Stimulated activated CD8-positive, alpha-beta memory T cell treated with anti-CD3 and anti-CD28 coated beads, Interleukin-7, amount 100 ng/mL, for 4 hours (primary cell): ENCODE measurements at places on chromosomes 2 and 18.

GRCh38 chr2:120540719-120541552, 194.7 kb upstream of the GLI2 start:
- DNase-seq, result no peak

DNA sequence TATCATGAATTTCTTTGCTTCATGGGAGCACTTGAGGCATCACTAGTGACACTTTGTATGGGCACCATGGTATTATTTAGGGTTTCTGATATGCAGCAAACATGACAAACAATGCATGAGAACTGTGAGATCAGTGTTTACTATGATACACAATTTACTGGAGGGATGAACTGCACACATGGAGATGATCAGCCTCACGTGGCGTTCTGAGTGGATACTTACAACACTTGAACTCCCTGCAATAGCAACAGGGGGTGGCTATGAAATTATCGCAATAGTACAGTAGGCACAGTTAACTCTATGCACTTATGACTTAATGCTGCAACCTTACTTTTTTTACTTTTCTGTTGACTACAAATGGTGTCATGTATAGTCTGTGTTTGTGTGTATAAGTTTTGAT, 18.5 kb upstream of the UGT1A8 start:
- DNase-seq, result no peak

DNA sequence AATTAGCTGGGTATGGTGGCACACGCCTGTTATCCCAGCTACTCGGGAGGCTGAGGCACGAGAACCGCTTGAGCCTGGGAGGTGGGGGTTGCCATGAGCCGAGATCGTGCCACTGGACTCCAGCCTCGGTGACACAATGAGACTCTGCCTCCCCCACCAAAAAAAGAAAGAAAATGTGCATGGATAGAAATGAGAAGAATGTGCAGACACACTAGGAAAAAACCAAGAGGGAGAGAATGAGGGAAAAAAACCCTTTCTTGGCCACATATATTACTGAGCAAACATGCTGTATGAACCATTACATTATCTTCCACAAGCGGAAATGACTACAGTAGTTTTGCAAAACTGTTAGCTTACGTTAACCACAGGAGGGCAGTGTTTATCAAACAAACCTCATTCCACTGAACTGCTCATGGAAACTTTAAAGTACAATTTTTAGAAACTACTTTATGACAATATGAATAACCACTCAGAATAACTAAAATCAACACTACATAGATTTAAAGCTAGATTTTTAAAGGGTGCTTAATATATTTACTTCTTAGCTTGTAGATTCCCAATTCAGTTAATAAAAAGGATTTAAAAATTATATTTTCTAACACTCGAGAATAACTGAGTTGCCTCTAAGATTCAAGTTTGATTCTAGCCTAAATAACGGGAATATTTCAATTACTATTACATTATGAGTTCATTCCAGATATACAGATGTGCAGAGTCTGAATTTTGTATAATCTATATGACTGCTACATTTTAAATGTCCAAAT, 26.4 kb downstream of the ASXL2 start:
- DNase-seq, result peak; percentile 25

DNA sequence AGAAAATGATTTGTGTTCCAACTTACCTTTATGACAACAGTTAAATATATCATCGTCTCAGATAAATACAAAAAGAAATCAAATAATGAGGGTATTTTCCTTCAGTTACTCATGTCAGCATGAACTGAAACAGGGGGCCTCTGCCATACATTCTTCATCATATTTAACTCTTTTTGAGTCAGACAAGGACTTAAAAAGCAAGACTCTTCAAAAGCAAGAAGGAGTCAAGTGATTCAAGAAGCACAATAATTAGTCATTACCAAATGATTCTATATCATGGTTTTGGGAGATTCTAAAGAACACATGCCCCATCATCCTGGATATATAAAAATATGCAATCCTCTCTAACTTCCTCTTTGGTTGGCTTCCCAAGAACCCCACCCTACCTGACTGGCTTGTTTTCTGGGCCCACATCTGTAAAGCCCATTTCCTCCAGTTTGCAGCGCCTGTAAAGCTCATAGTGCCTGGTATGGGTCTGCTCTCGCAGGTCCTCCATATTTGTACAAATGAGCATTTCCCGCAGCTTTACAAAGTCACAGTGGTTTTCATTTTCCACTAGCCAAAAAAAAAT, 49.7 kb downstream of the SEPTIN10 start:
- DNase-seq, result no peak

DNA sequence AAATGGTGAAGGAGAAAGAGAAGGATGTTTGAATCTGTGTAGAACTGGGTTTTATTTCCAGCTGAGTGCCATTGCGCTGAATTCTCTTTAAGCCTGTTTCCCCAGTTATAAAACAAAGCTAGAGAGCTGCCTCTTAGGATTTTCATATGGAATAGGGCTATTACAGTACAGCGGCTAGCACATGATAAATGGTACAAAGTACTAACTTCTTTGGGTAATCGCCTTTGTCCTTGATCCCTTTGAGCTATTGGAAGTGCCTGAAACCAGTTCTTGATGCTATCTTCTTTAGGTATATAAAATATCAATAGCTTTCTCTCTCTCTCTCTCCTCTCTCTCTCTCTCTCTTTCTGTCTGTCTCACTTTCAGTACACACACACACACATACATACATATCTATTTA, 71.3 kb downstream of the SOX11 start:
- DNase-seq, result no peak

DNA sequence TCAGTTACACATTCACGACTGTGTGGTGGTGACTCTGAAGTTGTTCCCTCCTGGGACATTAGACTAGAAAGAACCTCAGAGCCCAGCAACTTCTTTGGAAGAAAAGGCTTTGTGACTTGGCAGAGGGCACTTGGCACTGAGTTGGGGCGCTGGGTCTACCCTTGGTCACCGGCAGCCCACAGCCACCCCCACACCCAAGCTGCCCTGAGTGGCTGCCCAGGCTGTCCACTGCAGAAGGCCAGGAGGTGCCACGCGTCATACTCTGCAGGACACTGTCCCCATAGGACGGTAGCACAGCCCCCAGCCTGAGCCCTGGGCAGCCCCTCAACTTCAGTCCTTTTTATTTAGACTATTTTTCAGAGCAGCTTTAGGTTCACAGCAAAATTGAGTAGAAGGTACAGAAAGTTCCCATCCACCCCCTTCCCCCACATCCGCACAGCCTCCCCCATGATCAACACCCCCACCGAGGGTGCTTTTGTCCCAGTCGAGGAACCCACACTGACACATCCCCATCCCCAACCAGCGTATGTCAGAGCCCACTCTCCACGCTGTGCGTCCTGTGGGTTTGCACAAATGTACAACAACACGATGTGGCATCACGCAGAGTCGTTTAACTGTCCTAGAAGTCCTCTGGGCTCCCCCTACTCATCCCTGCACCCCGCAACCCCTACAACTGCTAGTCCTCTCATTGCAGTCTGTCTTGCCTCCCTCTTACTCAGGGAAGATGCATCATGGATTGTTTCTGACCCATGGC, 1.1 kb downstream of the PRLH start:
- no peak for DNase-seq

DNA sequence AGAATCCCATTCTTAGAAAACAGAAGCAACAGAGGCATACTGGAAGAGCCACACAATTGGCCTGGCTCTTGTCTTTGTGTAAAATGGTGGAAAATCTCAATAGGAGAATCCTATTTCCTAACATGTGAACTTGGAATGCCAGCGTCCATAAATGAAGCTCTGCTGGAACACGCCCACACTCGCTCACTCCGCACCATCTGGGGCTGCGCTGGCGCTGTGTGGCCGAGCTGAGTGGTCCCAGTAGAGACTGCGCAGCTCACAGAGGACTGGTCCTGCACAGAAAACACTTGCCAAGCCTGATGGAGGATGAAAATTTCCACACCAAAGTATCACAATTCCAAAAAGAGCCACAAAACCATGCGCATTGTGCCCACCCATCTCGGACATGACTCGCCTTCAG, 56.2 kb downstream of the PXDN start:
- DNase-seq, result no peak

- DNase-seq, result no peak
These were observed 309.7 kb downstream of the GULP1 start for GRCh38 chr2:188601391-188601790.

DNA sequence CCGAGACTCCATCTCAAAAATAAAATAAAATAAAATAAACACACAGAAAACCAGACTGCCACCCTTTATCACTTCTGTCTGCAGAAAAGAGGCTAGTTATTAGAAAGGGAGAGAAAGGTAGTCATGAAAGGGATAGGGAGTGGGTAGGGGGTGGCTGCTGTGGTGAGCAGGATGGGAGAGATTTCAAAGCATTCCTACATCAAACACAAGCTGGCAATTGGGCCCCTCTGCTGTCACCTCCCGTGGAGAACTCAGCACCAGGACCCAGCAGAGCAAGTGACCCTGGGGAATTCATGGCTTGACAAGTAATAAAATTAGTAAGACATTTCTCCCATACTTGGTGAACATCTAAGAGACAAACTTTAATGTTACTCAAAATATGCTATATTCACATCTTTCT, 3.7 kb upstream of the HOXD1 start:
- no peak for DNase-seq

DNA sequence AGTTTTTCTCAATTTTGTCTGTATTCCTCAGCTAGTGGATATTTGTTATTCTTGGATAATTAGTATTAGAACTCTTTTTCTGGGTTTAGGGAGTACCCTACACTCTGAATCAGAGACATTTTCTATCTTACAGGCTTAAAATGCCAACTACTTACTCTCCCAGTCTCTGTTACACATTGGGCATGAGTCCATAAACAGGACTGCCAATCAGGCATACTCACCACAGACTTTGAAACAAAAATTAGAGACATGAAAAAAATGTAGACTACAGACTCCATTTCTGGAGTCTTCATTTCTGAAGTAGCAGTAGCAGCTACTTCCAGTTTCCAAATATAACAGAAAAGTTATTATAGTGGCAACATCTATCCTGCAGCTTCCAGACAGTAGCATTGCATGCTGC, 279.7 kb downstream of the MBD5 start:
- no peak for DNase-seq

DNA sequence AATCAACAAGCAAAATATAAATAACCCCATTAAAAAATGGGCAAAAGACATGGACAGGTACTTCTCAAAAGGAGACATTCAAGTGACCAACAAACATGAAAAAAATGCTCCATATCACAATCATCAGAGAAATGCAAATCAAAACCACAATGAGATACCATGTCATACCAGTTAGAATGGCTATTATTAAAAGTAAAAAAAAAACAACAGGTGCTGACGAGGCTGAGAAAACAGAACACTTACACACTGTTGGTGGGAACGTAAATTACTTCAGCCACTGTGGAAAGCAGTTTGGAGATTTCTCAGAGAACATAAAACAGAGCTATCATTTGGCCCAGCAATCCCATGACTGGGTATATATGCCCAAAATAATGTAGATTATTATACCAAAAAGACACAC, 69.1 kb downstream of the CWC22 start:
- no peak for DNase-seq

GRCh38 chr2:156513219-156513618, 77.0 kb downstream of the GPD2 start:
- no peak for DNase-seq

GRCh38 chr18:68472701-68473295, 242.1 kb downstream of the TMX3 start:
- no peak for DNase-seq

GRCh38 chr2:98216616-98217015, 129.6 kb upstream of the CNGA3 start:
- no peak for DNase-seq

DNA sequence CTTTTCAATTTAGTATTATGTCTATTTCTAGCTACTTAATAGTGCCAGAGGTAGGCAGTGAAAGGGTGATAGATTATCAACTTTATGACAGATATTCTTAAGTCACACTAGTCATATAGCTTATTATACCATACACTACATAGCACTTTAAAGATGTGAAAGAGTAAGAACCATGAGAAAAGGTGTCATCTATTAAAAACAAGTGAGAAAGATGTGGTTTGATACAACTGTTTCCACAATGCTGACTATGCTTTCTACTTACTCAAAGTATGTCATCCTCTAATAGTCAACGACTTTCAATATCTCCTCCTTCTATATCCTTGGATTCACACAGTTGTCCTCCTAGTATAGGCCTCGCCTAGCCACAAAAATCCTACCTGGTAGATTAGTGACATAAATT, 132.9 kb upstream of the WDSUB1 start:
- DNase-seq, result no peak

GRCh38 chr18:42131066-42131929, 176.3 kb downstream of the PIK3C3 start:
- DNase-seq, result no peak

- DNase-seq, result no peak
These were observed 9.3 kb downstream of the HADHA start for GRCh38 chr2:26235089-26235488.

GRCh38 chr2:134372611-134373131, 118.8 kb downstream of the MGAT5 start:
- no peak for DNase-seq

DNA sequence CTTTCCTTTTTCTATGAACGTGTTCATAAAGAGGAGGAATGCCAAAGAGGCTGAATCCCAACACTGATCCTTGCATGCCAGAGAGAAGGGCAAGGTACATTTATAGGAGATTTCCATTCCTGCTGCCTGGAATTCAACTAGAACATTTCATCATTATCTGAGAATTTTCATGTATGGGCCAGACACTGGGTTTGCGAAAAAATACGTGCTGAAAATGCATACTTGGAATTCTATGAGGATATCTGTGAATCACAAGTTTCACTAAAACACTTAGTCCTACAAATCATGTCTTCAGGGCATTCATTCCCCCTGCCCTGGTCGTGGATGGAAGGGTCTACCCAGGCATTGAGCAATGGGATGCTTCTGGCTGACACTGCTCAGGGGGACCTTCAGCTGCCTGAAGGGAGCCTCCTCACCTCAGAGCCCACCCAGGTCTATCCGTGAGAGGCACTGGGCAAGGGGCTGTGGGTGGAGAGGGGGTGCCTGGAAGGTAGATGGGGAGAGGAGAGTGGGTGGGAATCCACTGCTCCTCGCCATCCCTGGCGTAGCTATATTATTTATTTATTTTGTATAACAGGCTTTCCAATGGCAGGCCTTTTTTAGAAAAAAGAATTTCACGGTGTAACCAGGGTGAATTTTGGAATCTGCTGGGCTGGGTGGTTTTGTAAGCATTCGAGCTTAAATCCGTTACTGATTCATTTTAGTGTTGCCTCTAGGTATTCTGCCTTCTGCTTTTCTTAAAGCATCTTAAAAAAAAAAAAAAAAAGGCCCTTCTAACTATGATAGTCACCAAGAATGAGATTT, 560.6 kb upstream of the ID2 start:
- no peak for DNase-seq

GRCh38 chr2:45808294-45808800, 156.9 kb downstream of the PRKCE start:
- DNase-seq, result no peak
